ENCODE measurements at places on chromosomes 6 and 20.

GRCh38 chr6:3795836-3796718 lies 44.6 kb upstream of the PXDC1 start:
- no peak for DNase-seq

- no peak for DNase-seq
Measured at GRCh38 chr20:15100506-15101160, 763.2 kb upstream of the FLRT3 start.

GRCh38 chr6:156590482-156590881 lies 186.7 kb upstream of the ARID1B start:
- DNase-seq: no peak

DNA sequence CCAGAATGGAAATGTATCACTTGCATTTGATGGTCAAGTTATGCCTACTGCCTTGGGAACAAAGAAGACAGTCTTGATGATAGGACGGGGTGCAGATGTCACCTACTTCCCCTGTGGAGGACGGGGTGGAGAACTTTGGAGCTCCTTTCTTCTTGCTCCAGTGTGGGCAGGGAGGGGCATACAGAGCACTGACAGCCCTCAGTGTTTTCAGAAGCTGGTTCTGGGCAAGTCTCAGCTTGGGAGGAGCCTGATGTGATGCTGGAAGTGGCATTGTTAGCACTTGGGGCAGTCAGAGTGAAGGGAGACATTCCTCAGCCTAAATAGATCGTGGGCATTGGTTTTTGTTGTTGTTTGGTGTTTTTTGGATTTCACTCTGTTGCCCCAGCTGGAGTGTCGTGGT lies 59.7 kb downstream of the SYNJ2 start:
- no peak for DNase-seq

DNA sequence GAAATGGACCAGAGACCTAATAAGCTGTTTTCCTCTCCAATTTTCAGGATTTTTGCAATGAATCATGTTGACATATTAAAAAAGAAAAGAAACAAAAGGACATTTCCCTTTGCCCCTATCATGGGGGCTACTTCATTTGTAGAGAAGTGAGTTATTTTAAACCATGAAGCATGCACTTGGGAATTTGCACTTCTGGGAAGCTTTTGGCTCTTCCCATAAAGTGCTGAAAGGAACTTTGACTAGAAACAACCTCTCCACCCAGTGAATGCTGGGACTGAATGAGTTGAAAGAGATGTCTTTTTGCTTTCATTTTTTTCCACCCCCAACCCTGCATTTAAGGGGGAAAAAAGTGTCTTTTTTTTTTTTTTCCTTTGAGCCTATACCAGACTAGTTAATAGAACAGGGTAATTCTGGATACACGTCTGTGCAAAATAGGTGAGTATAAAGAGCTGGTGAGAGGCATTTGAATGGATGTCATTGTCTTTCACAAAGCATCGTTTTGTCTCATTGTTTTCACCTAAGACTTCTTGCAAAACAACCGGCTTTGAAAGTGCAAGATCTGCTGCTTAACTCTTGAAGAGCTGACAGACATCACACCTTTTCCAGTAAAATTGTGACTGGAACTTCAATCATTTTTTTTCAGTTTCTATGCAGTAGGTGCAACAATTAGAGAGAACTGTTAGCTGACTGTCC lies 138.7 kb upstream of the BACH2 start:
- DNase-seq: no peak

DNA sequence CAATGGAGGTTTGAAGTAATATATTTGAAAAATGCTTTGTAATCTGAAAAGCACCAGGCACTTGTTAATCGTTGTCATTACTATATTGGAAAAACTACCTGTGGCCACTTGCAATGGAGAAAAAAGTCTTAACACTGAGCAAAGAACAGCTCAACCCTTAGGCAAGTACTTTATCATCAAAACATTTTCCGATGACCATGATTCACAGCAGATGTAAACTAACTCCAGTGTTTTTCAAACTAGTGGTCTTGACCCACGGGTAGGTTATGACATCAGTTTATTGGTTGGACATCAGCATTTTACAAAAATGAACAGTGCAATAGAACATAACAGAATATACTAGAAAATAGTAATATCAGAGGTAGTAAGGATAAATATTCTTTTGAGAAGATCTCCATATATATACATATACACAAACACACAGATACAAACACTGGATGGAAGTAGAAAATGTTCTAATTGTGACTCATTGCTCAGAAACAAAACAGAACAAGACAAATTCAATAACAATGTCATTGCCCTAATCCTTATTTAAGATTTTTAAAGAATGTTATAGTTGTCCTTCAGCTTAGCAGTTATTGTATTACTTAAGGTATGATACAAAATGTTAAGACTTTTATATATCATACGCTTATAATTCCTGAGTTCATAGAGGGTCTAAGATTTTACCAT lies 123.0 kb downstream of the PLCB1 start:
- DNase-seq: peak; percentile 42

DNA sequence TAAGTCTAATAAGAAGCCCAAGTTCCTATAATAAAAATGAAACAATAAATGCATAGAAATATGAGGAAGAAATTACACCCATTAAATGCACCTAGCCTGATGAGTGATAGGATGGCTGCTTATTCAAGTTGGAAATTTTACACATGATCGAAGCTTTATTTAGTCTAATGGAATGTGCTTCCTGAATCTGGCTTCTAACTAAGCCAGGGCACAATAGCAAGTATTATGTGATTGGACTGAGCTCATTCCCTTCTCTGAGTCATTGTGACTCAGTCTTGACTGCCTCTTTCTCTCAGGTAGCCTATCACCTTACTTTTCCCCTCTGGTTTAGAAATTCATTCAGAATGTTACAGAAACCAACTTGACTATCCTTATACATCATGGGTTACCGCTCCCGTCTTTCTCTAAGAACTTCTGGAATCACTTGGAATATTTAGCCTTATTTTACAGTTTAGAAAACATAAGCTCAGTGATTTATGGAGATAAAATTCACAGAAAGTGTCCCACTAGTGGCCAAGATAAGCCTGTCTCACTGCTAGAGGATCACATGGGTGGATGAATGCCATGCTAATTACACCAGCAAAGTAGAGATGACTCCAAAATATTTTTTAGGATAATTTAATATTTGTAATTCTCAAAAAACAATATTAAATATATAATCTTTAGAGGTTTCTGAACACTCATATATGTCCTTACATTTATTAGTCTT lies 505.3 kb upstream of the JAG1 start:
- DNase-seq: peak; percentile 8

DNA sequence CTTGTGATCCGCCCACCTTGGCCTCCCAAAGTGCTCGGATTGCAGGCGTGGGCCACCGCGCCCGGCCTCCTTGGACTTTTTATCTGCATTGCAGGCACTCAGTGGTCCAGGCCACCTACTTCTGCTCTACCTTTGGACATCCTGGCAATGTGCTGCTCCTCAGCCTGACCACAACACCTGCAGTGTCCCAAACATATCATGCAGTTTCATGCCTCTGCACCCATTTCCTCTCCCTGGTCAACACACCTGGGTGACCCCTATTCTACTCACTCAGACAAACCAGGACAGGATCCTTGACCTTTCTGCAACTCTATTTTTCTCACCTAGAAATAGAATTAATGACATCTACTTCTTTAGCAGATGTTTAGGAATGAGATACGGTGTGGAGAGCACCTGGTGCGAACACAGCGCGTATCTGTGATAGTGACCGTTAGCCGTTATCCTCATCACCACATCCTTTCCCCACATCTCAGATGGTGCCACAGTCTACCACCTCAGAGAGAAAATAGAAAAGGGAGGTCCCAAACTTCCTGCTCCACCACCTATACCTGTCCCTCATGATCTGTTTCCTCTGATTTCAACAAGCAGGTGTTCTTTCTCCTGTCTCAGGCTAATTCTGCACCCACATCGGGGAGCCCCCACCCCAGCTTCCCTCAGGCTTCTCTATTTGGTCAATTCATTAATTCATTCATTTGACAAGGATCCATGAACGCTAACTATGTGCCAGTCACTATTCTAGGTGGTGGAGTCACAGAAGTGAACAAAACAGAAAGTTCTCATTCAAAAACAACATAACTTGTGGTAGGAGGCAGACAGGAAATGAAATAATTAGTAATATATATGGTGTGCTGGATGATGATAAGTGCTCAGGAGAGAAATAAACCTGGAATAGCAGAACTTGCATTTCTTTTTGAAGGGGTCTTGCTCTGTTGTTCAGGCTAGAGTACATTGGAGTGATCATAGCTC lies 4.3 kb upstream of the BTN3A2 start:
- DNase-seq: no peak

- peak; percentile 8 for DNase-seq
Measured at GRCh38 chr6:157173776-157174175, 149.5 kb downstream of the TMEM242 start.

GRCh38 chr6:4567141-4567540 lies 209.1 kb upstream of the CDYL start:
- DNase-seq: peak; percentile 14

DNA sequence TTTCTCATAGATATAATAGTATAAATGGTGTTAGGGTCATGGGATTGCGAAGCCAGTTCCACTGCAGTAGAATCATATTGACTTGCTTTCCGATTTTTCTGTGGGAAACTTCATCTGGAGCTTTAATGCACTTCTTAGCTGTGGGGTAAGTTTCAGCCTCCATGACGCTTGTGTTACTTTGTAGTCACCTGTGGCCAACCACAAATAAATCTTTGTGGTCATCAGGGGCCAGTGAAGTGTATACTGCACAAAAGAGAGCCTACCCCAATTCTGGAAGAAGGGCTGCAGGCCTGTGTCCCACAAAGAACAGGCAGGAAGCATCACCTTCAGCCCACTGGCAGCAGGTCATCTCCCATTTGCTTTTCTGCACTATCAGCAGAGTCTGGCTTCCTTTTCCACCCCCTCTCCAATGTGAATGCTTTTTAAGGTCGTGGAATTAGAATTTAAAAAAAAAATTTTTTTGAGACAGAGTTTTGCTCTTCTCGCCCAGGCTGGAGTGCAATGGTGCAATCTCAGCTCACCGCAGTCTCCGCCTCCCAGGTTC lies 32.0 kb downstream of the MTHFD1L start:
- no peak for DNase-seq

GRCh38 chr20:2756056-2756611 lies 44.3 kb downstream of the CPXM1 start:
- DNase-seq: peak; percentile 45

GRCh38 chr6:66418906-66419305 lies 711.9 kb upstream of the EYS start:
- DNase-seq: no peak

GRCh38 chr6:168871642-168872315 lies 381.9 kb downstream of the THBS2 start:
- no peak for DNase-seq

DNA sequence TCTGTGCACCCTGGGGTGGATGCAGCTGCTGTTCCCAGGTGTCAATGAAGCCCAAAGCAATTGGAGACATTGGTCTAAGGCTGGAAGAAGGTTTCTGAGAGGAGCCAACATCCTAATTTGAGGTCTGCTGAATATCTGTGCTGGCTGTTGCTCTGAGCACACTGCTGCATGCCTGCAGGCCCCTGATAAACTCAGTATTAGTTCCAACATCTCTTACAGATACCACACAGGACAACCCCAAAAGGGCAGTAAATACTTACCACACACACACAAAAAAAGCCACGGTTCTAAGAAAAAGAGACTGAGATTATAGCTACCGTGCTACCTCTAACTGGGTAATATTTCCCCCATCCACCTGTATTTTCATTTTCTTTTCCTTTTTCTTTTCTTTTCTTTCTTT lies 164.3 kb upstream of the SOX4 start:
- DNase-seq: no peak

- peak; percentile 18 for DNase-seq
Measured at GRCh38 chr6:148761527-148762011, 14.7 kb downstream of the UST start.

DNA sequence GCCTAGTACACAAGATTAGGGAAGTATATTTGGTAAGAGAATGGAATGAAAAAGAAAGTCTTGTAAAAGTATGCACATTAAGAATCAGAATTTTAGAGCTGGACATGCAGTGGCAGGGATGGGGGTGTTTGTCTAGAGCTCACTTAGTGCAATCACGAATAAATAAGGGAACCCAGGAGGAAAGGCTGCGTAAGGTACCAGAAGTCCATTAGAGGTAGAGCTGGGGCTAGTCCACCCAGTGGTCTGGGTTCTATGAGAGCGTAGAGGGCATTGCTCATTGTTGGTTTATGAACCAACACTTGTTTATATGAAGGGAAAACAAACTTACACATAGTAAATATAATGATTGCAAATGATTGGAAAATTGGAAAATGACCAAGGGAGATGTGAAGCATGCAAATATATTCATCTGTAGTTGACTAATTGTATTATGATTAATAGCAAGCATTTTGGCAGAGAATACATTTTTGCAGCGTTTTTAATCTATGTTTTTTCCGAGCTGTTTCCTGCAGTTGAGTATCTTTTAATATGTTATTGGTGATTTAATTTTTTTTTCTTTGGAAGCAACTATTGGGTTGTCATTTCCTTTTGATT lies 3.2 kb downstream of the CDC40 start:
- DNase-seq: no peak

- no peak for DNase-seq
Measured at GRCh38 chr6:90387383-90387775, 90.7 kb upstream of the BACH2 start.

DNA sequence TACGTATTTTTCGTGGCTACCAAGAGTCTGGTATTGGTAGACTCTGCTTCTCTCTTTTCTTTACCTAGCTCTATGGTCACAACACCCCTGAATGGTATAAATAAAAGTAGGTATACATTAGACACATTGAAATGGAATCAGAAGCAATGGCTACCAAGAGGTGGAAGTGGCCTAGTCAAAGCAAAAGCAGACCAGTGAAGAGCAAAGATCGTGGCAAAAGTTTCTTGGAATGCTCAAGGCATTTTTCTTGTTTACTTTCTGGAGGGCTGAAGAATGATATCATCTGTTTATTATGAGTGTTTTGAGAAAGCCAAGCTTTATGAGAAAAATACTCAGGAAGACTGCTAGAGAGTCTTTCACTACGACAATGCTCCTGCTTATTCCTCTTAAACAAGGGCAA lies 28.6 kb upstream of the MOCS1 start:
- peak; percentile 50 for DNase-seq

DNA sequence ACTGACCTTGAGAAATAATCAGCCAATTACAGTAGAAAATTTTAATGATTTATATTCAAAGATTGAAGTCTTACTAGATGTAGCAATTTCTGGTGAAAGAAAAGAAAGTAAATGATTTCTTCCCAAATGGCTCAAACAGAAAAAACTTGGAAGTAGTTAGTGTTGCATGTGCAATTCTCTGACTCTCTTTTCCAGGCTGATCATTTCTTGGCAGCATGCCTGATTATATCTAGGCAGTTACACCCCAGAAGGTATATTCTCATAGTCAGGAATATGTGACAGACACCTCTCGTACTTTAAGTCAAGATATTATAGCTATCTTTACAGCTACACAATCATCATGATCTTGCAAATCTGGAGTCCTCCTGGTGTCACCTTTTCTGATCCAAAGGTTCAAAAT lies 122.9 kb downstream of the PDE7B start:
- no peak for DNase-seq

- no peak for DNase-seq
Measured at GRCh38 chr6:166284640-166285039, 23.6 kb downstream of the PRR18 start.

DNA sequence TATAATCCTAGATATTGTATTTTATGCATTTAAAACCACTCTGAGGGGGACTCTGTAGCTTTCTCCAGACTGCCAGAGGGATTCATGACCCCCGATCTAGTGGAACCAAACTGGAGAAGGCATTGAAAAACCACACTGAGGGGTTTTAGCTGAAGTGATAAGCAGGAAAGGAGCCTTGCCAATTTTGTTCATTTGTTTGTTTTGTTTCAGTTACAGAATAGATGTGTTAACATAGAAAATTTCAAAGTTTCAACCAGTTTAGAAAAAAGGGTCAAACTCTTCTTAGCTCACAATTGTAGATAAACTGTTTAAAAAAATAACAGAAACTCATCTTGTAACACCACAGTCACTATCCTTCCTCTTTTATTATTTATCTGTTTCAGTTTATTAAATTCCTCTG lies 19.8 kb downstream of the TAB2 start:
- DNase-seq: no peak

Measured in fibroblast of gingiva (primary cell).